Effector memory CD8-positive, alpha-beta T cell (primary cell): ENCODE measurements at places on chromosomes 12 and 14.

- DNase-seq, result peak; percentile 23
Measured at GRCh38 chr12:120639771-120640721, at the start of gene CABP1. Gene CABP1 (plus strand): TSS chr12:120640626. CDS start chr12:120640686, 60 bp downstream.

DNA sequence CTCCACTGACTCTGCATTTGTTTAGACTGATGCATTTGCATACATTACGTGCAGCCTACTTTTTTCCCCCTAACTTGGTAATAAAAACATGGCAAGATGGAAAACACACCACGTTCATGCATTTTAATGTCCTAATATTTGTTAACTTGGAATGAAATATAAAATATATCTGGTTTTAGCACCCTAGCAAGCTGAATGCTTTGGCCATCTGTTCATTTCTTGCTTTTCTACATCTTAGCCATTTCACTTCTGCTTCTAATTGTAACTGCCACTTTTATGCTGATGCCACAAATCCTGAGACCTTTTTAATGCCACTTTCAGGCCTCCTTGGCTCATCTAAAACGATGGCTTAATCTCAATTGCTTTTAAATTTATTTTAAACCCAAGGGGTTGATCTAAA is 177.7 kb upstream of the RASSF8 start:
- no peak for DNase-seq

DNA sequence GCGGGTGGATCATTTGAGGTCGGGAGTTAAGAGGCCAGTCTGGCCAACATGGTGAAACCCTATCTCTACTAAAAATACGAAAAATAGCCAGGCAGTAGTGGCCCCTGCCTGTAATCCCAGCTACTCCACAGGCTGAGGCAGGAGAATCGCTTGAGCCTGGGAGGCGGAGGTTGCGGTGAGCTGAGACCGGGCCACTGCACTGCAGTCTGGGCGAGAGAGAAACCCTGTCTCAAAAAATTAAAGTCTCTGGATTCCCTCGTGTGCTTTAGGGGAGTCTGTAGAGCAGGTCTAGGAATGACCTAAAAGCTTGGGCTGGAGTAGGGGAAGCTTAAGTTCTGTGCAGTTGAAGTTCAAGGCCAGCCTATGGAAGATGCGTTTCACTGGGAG is 697 bp upstream of the TULP3 start:
- no peak for DNase-seq

GRCh38 chr12:57620936-57621496 is 9.8 kb downstream of the ARHGEF25 start:
- no peak for DNase-seq

GRCh38 chr14:99231161-99231849 is 40.7 kb downstream of the BCL11B start:
- DNase-seq, result no peak

DNA sequence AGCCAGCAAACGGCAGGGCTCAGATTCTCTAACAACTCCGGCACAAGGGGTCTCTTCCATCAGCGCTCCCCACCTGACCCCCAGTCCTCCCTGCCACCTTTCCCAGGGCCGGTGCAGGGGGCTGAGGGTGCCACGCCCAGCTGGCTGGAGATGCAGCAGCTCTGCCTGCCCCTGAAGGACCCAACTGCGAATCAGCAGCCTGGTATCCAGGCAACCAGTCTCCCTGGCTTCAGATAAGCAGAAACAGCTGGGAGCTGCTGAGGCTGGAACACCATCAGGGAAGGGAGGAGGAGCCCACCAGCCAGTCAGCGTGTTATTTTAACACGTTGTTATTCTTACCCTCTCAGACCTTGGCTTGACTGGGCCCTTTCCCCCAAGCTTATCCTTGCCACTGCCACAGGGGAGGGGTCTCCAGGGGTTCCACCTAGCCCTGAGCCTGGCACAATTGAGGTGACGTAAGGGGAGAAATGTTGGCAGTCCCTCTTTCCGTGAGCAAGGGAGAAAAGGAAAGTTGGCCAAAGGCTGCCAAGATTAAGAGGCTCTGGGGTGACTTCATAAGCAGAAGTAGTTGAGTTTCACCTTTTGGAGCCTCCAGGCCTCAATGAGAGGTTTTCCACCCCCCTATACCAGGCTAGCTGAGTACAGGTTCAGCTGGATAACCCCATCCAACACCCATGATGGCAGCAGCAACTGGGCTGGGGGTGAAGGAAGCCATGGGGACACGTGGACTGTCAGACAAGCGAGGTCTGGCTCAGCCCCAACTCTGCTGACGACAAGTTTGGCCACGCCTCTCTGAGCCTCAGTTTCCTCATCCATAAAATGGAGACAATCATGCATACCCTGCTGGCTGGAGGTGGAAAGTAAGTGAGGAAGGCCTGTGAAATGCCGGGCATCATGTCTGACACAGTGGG is 91.1 kb downstream of the IRF2BPL start:
- no peak for DNase-seq

GRCh38 chr14:68795597-68796417 is 2.9 kb upstream of the ZFP36L1 start:
- peak; percentile 79 for DNase-seq

- DNase-seq, result no peak
Measured at GRCh38 chr12:31966558-31967205, 7.5 kb downstream of the RESF1 start.

DNA sequence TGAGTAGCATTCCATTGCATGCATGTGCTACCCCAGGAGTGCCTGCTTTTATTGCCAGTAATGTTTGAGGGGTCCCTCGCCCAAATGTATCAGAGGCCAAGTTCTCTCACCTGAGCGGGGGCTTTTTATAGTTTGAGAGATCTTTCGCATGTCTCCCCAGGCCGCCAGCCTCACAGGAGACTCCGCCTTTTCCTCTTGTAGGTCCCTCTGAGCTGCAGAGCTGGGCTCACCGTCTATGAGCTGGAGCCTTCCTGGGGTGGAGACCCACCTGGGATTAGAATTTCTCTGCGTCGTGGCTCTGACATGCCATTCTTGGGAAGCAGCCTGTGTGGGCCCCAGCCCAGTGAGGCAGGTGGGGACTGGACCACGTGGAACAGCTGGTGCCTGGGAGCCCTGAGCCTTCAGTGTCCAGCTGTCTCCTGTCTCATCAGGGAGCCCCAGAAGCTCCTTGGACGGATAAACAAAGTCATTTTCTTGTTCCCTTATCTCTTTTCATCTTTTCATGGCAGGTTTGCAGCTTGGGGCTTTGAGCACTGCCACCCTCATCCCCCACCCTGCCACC is 261.7 kb upstream of the CRY1 start:
- no peak for DNase-seq

DNA sequence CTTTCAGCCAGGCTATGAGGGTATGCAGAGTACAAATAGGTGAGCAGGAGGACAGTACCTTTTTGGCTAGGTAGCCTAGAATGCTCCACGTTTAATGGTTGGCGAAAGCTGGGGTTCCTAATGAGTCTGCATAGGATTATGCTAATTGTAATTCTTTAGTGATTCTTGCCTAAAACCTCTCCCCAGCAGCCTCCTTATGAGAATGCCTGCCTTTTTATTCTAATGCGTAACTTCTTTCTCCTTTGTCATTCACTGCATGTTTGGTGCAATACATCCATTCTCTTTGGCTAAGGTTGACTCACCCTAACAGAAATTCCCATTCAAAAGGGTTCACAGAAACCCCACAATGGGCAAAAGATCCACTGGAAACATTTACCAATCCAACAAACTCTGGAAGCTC is 752.2 kb downstream of the FSCB start:
- no peak for DNase-seq

DNA sequence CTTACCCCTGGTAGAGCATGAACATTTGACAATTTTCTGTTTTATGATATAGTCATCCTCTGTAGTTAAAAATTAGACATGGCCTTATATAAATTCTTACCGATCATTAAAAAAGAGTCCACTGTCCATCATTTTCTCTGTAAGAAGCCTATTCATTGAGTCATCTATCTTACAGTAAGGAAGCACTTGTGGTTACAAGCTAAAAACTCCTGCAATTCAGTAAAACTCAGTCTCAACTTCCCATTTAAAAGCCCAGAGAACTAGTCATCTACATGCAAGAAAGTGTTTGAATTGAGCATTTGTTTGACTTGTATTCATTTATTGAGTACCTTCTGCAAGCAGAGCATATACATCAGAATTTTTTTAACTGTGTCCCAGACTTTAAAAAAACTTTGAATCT is 63.3 kb downstream of the GTF2A1 start:
- no peak for DNase-seq

DNA sequence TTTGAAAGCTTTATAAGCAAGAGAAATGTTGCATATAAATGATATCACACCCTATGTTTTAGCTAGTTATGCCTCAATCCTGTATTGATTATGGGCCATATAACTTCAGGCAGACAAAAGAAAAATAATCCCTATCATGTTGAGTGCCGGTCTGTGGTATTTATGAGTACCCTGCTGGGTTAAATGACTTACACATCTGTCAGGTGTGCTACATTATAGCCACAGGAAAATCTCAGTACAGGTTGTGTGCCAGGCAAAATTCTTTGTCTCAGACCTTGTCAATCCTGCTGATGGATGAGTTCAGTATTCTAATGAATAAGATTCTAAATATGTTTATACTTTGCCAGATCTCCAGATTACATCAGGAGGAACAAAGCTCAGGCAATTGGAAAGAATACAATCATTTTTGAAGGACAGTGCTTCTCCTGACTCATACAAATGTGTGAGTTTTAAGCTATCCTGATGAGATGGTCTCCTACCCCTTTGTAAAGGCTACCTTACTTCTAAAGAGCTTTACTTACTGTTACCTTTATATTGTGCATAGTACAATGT is 109.8 kb upstream of the FOXG1 start:
- no peak for DNase-seq

GRCh38 chr12:130195369-130195768 is 33.1 kb downstream of the FZD10 start:
- no peak for DNase-seq

- no peak for DNase-seq
Measured at GRCh38 chr12:98896938-98897337, 251.8 kb downstream of the APAF1 start.

- DNase-seq, result no peak
Measured at GRCh38 chr12:75960954-75961661, 70.5 kb downstream of the PHLDA1 start.

DNA sequence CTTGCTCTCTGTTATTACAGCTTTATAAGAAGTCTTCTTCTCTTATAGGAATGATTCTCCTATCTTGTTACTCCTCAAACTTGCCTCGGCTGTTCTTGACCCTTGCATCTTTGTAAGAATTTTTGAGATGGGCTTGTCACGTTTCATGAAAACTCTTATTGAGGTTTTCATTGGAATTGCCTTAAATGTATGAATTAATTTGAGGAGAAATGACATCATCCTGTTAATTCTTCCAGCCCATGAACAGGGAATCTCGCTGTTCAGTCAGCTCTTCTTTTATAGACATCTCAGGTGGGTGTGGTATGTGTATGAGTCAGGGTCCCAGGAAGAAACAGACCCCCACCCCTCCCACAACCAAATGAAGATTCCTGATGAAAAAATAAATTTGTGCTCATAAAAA is 107.1 kb upstream of the MYL2 start:
- DNase-seq, result no peak

- no peak for DNase-seq
Measured at GRCh38 chr12:96047229-96048211, 12.1 kb upstream of the LTA4H start.

DNA sequence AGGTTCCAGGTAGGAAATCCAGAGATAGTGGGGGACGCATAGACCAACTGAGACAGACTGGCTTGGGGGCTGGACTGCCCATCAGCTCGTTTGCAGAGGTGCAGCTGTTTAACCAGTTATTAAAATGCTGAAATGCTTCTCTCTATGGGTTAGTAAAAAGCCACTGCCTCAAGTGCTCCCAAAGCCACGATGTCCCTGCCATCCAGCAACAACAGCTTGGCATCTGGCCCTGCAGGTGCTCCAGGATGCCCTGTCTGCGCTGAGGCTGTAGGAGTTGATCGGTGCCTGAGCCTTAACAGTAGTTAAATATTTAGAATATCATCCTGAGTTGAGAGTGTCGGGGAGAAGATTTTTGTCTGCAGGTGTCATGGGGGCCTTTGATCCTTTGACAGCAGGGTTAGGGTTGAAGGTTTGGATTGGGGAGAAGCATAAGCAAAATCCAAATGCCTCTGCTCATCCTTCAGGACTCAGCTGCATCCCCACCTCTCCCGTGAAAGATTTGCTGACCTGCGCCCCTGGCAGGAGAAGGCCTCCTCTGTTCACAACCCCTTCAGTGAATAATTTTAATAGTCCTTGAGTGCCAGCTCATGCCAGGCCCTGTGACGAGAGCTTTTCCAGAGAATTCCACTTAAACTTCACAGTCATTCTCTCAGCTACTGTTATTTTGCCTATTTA is 127.3 kb upstream of the PWP1 start:
- no peak for DNase-seq

DNA sequence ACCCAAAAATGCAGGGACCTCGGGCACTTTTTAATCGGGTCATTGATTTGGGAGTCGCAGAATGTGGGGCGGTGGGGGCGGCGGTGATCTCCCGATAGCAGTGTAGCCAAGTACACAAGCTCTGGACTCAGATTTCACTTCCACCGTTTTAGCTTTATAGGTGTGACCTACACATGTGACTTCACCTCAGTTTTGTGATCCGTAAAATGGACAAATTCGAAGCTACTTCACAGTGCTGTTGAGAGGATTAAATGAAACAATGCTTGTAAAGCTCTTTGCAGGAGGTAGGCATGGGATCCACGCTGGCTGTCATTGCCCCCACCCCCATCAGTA is 478 bp downstream of the RITA1 start:
- peak; percentile 2 for DNase-seq

GRCh38 chr14:104512061-104512460 is 67.5 kb upstream of the C14orf180 start:
- no peak for DNase-seq

DNA sequence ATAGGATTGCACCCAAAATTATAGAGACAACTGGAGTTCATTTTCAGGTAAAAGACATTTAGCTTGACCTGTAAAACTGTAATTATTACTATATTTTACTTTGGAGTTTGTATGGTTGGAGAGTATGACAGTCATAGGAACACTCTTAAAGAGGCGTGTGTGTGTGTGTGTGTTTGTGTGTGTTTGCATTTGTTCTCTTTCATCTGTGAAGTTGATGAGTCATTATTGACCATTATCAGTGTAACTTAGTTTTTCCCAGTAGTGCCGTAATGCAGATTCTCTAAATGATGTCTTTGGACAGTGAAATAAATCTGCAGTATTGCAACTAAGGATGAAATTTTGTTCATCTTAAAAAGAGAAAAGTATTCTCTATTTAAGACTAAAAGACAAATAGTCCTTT is 13.0 kb downstream of the WASHC4 start:
- no peak for DNase-seq
